ENCODE measurements at places on chromosomes 6 and 20.

DNA sequence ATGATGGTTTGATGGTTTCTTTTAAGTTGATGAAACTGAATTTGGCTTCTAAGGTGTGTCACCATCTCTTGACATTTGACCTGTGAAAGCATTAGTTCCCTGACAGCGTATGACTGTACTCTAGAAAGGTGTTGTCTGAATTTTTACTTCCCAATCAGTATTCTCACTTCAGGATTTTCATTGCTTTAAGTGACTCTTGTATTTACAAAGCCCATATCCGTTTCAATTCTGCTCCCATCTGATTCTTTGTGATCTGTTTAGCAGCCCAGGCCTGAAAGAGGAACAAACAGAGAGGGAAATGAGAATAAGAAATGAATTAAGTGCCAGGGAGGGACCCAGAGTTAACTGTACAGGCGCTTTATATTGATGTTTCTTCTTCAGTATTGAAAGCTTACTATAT is 73.7 kb downstream of the FARS2 start:
- no peak for DNase-seq

GRCh38 chr20:24933266-24933908 is 15.7 kb upstream of the CST7 start:
- no peak for DNase-seq

DNA sequence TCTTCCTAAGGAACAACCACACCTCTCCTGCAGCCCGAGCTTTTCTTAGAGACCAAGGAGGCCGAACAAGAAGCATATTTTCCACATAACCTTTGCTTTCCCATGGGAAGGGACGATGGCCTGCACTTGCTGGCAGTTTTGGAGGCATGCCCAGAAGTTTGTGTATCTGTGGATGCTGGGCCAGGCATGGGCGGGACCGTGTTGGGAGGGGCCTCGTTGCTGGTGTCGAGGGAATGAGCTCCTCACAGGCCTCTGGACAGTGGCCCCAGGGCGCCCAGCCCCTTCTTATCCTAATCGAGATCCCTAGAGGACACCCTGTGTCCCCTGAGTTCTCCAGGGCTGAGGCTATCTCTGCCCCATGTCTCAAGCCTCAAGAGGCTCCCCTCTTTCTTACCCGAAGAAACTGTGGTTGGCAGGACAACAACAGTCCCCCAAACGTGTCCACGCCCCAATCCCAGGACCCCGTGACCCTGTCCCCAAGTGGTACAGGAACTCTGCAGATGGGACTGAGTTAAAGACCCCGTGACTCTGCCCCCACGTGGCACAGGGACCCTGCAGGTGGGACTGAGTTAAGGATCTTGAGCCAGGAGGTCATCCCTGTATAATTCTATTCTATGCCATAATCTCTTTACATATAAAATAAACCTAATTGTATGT is 99.5 kb upstream of the BHLHE23 start:
- DNase-seq: no peak

DNA sequence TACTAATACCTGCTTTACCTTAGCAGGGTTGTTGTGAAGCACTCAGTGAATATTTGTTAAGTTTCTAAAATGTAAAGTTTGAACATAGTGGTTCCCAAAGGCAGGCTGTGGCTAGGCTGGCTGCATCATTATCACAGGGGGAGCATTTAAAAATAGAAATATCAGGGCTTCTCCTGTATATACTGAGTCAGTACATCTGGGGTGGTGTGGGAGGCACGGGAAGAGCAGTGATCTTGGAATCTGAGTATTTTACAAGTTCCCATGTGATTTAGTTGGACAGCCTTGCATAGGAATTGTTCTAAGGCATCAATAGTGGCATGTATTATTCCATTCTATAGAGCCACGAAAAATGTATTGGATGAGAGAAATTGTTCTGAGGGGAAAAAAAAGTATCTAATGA is 8.0 kb downstream of the CDC5L start:
- DNase-seq: no peak

DNA sequence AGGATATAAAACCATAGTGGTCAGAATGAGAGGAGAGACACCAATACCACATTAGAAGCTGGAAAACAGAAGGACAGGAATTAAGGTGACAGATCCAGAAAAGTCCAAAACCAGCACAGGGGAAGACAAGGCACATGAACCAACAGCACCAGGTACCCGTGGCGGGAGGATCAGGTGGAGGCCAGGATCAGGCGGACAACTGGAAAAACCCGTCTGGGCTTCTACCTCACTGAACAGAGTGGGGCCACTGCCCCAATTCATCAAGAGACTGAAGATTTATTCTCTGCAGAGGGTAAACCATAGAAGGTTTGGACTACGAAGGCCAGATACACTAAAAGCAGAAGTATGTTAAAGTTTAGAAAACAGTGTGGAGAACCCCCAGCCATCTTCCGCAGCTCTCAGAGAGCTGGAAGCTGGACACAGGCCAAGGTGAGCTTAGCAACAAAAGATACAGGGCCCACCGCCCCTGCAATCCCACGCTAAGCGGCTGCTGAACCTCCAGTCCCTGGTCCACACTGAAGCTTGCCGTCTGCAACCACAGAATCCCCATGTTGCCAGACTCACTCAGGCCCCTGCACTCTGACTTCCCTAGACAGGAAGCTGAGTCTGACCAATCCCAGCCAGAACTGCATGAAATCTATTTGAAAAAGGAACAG is 29.9 kb downstream of the ABHD12 start:
- DNase-seq: no peak

DNA sequence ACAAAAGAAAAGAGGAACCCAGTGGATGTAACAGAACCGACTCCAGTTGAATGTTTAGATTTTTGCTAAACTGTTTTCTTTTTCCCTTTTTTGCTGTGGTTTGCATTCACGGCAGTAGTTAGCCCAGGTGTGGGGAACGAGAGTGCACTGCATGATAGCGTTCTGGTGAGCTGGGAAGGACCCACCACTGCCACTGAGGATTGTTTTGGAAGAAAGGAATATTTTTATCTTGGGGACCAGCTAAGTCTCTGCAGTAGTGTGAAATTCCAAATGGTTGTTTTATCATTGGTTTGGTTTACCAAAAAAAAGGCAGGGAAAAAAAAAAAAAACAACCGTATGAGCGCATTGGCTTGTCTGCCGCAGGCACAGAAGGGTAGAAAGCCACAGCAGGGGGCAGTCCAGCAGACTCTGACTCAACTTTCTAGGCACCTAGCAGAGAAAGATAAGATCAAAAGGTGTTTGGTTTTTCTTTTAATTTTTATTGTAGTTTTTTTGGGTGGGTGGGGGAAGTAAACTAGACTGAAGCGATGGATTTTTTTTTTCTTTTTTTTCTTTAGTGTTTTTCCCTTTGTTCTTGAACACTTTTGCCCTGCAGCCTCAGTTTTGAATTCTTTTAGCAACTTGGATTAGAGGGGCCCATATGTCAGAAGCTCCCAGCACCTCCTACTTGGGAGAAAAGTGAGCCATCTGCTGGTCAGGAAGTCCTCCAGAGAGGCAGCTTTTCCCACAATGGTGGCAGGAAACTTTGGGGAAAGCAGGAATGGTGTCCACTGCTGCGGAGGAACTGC is 13.5 kb upstream of the RAB5IF start:
- DNase-seq: no peak

GRCh38 chr6:144314003-144314485 is 28.9 kb downstream of the UTRN start:
- DNase-seq: no peak

- no peak for DNase-seq
Observed at GRCh38 chr20:35791821-35792220, 20.0 kb downstream of the PHF20 start.

GRCh38 chr6:33567836-33568235 is 12.2 kb downstream of the BAK1 start:
- DNase-seq: no peak

- DNase-seq: no peak
Observed at GRCh38 chr20:47669152-47669425, 116.2 kb downstream of the SULF2 start.

DNA sequence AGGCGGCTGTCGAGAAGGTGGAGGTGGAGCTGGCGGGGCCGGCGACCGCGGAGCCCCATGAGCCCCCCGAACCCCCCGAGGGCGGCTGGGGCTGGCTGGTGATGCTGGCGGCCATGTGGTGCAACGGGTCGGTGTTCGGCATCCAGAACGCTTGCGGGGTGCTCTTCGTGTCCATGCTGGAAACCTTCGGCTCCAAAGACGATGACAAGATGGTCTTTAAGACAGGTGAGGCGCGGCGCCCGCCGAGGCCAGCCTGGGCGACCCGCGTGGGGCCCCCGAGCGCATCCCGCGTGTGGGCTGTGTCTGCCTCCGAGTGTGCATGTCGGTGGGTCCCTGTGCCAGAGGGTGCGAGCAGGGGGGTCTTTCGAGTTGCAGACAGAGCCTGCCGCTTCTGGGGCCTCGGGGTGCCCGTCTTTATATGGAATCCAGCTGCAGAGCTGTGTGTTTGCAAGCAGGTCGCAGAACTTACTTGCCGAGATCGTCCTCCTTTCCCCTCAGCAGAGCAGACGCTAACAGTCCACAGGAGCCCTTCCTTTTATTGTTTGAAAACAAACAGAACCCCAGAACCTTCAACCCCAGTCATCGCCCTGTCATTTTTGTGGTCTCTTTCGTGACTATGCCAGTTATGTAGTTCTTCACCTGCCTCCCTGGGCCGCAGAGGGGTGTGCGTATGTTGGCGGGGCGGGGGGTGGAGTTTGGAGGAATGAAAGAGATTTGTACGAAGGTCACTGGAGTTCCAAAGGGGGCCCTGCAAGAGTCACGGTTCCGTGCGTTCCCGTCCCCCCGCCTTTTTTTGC is 766 bp downstream of the SLC16A10 start:
- no peak for DNase-seq

- DNase-seq: peak; percentile 39
Observed at GRCh38 chr20:60172346-60172984, 214.2 kb downstream of the CDH26 start.

DNA sequence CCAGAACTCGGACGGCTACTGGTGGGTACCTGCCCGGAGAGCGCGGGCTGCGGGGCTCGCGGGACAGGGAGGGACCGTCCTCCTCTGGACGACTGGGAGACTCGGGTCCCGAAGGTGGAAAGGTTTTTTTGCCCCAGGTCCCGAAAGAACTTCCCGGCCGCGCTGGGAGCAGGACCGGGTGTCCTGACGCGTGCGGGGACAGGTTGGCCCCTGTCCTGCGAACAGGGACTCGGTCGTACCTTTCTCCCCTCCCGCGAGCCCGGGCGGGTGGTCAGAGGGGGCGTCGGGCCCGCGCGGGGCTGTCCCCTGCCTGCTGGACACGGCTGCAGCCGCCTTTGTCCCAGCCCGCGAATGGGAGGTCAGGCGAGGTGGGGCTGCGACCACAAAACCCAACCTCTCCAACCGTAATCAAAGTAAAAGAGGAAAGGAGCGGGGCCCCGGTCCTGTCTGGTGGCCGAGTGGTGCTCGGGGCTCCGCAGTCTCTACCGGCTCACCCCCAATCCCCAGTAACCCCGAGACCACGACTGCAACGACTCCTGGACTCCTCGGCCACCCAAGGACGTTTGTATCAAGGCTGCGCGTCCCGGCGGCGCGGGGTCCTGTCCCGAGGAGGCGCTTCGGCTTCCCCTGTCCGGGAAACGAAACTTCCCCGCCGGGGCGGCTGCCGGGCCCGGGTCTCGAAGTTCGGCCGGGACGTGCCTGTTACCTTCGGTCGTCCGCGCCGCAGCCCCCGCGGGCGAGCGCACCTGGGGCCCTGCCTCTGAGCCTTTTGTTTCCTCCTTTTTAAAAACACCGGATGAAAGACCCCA is 798 bp downstream of the DSP start:
- DNase-seq: peak; percentile 74

DNA sequence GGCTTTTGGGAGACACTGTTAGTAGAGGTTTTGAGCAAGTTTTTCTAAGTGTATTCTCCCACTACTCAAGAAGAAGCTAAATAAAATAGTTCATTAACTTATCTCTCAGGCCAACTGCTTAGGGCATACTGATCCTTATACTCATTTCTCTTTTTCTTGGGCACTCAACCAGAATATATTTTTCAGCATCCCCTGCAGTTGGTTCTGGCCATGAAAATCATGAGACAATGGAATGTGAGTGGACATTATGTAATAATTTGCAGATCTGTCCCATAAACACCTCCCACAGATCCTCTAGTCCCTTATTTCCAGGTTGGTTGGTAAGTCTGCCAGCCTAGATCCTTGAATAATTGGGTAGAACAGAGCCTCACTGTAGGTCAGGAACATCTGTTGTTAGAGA is 136.7 kb downstream of the AIG1 start:
- DNase-seq: no peak

DNA sequence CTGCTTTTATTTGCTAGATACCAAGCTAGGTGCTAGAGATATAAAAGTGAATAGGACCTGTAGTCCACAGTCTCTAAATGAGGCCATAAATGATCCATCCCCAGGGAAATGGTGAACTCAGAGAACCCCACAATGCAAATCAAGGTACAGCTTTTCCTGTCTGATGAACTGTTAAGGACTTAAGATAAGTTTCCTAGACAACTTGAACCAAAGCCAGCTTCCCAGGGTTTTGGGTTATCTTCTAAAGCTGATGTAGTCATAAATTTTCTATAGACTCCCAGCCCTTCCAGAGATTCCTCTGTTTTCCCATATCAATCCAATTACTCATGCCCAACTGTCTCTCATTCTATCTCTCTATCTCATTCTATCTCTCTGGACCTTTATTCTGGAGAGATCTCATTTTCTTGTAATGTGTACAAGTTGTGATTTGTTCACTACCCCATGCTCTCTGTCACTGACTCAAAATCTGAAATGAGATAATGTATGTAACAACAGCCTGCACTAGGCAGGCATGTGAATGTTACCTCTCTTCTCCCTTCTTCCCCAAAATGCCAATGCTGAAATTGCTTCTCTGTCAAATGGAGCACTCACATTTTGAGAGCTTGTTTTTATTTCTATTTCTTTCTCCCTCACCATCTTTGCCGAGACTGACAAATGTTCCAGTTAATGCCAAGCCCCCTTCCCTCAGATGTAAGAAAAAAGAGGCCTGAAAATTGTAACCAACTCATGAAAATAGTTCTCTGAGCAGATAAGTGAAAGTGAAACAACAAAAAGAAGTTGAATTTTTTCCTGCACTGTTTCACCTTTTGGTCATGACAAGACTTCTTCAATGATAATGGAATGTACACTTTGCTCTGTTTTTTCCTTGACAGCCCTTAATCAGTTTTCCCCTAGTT is 279.9 kb downstream of the SLC35F1 start:
- no peak for DNase-seq
